ENCODE measurements at places on chromosomes 6 and 20.

DNA sequence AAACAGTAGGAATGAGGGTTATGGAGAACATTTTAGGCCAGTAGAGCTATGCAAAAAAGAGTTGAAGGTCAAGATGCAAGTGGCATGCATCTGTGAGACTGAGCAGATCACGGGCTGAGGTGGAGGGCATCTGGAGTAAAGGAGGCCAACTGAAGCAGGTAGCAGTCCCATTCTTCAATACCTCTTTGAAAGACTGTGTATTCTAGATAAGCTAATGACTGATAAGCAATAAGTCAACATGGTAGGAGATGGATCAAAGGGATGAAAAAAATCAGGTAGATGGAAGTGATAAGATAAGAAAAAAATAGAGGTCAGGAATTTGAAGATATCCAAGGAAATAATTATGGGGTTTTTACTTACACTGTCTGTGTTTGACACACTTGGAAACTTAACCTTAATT lies 55.6 kb downstream of the ARMC2 start:
- DNase-seq, result no peak

GRCh38 chr6:85490516-85491248 lies 40.8 kb downstream of the NT5E start:
- DNase-seq, result no peak

DNA sequence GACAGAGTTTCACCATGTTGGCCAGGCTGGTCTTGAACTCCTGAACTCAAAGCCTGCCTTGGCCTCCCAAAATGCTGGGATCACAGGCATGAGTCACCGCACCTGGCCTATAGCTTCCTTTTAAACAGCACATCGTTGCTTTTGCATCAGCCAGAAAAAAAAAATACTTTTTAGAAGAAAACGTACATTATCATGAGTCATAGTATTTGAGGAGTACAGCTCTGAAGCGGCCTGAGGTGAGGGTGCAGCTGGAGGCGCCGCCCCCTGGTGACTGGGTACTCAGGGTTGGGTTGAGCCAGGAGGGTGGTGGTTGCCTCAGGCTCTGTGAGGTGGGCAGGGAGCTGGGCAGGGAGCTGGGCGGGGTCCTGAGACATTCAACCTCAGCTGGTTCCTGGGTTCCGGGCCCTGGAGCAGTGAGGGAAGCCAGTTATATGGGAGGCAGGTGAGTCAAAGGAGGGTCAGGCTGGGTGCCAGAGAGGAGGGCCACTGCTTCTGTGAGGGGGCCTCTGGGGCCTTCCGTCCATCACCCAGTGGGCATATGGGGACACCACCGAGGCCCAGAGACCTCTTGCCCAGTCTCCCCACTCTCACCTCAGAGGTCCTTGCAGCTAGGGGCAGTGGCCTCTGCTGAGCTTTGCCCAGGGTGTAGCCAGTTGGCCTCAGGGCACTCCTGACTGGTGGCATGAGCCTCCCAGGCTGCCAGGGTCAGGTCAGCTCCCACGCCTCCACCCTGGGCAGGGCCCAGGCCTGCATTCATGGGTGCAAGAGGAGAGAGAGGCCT lies 11.7 kb upstream of the ID1 start:
- no peak for DNase-seq

- DNase-seq, result no peak
Measured at GRCh38 chr6:68194846-68195478, 440.1 kb upstream of the ADGRB3 start.

- no peak for DNase-seq
Measured at GRCh38 chr6:165833355-165833754, 170.3 kb upstream of the PDE10A start.

DNA sequence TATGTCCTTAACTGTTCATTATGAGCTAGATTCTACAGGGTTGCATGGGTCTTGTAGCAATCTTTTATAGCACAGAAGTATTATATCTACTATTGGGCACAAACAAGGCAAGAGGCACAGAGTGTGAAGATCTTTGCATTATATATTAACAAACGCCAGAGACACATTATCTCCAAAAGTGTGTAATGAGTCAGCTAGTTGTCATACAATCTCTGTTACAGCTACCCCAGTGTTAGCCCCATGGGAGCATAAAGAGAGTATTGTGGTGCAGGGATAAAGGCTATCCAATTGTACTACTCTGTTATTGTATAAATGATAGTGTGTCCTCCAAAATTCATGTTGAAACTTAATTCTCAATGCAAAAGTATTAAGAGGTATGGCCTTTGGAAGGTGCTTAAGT lies 148.4 kb upstream of the RIMS1 start:
- no peak for DNase-seq

DNA sequence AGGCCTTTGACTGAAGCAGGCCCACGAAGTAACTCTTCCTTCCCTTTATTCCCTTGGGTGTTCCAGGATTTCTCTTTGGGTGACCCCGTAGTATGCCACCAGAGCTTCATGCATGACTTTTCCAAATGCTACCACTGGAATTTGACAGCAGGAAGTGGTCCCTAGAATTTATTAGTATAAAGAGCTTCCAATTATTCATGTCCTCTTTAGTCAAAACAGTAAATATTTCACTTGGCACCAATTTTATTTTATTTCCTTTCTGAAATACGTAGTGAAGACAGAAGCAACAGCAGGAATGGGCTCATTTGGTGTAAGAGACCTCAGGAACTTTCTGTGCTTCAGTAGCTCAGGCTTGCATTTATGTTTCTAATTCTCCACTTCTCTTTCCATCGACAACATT lies 151.3 kb downstream of the LCA5 start:
- no peak for DNase-seq

- DNase-seq, result no peak
Measured at GRCh38 chr20:14698125-14698524, 360.7 kb upstream of the FLRT3 start.

GRCh38 chr20:1401451-1401907 lies 8.6 kb upstream of the FKBP1A start:
- no peak for DNase-seq

All from naive B cell (primary cell).